ENCODE measurements at places on chromosomes 11 and 22.

GRCh38 chr22:45880091-45880715, 96.8 kb downstream of the WNT7B start:
- DNase-seq: no peak

GRCh38 chr11:133814588-133815100, 30.7 kb downstream of the SPATA19 start:
- DNase-seq: no peak

- DNase-seq: peak; percentile 47
Observed at GRCh38 chr11:47437746-47438418, 11.1 kb downstream of the RAPSN start.

DNA sequence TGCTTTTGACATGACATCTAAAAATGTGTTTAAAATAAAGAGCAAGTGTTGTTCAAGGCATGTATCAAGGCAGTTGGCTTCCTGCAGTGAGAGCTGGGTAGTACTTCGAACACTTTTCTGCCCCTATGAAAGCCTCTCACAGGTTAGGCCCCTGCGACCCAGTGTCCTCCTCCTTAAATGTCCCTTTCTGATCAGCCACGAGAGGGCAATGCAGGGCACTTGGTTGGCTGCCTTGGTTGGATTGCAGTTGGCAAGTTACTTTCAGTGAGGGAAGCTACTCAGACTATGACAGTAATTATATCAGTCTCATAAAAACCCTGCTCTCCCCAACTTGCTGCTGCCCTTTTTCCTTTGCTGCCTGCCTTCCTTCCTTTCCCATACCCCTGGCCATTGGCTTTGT, 743.8 kb downstream of the NTM start:
- DNase-seq: peak; percentile 75

DNA sequence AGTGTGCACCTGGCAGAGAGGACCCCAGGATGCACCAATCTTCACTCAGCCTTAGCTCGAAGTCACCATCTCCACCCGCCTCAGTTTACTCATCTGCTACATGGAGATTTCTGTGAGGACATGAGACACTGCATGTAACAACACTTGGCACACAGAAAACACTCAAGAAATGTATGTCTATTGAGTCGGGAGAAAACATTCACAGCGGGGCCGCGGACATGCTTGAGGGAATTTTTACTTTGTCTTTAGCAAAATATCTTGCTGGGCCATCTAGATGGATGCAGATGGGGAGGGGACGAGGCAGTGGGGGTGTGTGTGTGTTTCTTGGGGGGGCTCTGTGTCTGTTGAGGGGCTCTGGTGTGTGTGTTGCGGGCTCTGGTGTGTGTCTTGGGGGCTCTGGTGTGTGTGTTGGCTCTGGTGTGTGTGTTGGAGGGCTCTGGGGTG, 28.4 kb upstream of the RFPL3 start:
- DNase-seq: no peak

Data from cerebellar cortex (tissue), 1 donor.